Stimulated activated CD8-positive, alpha-beta memory T cell treated with anti-CD3 and anti-CD28 coated beads, Interleukin-15, amount 100 ng/mL, for 4 hours (primary cell): ENCODE measurements at places on chromosomes 2 and 18.

DNA sequence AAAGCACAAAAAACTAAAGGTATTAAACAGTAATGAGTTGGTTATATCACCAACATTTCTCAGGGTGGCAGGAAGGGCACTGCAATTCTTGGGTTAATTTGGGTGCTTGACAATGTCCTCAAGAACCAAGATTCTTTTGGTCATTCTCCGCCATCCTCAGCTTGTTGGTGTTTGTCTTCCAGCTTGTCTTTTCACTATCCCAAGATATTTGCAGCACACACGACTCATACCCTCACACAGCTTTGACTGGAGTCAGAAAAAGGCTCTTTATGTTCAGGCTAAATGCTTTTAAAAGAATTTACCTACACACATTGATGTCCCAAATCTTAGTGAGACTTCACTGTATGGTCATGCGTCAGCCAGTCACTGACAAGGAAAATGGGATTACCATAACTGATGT is 12.5 kb downstream of the GREB1L start:
- no peak for DNase-seq

DNA sequence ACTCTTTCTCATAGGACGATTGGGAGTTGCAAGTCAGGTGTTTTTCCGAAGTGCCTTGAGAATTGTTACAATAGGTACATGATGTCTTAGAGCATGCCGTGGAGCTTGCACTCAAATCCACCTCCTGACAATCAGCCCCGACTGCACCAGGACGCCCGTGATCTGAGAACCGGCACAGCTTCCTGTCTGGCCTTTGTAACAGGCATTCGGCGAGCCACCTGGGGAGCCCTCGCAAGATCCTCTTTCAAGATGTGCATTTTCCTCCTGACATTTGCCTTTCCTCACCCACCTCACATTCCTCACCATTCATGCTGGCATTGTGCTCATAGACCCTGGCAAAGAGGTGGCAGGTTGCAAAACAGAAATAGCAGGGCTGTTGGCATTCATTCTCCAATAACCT is 427.3 kb downstream of the GALR1 start:
- DNase-seq: no peak

- DNase-seq: no peak
These were observed 180.4 kb downstream of the NEDD4L start for GRCh38 chr18:58224425-58224750.

GRCh38 chr2:1193801-1194200 is 219.5 kb upstream of the TPO start:
- DNase-seq: no peak

DNA sequence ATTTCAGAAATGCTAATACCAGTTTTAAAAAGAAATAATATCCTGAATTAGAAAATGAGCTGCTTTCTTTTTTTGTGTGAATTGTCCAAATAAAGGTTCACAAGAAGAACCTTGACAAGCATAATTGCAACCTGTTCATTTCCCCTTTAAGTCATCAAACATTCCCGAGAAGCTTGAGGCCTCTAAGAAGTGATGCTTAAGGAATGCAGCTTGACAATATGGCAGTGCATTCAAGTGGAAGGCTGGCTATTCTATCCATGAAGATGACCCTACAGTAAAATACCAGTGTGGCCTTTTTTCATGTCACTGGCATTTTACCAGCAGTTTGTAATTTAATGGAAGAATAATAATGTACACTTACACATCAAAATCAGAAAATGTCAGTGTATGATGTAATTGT is 216.7 kb downstream of the CTNNA2 start:
- DNase-seq: no peak

DNA sequence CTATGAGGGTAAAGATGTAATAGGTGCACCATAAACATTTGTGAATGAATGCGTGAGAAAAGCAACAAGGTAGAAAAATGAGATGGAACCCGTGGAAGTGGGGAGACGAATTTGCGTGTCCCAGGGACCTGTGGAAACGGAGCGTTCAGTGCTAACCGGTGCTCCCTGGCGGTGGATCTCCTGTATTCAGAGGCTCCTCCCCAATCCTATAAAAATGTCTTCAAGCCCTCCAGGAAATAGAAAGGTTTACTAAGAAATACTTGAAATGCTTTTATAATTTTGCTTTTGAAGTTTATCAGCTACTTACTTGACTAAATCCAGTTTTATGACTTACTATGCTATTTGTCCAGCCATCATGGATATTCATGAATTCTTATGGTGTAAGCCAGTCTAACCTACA is 62.8 kb upstream of the RBM44 start:
- DNase-seq: no peak

GRCh38 chr2:147933931-147934330 is 86.6 kb downstream of the ORC4 start:
- DNase-seq: no peak

GRCh38 chr18:22349966-22350365 is 67.7 kb downstream of the CTAGE1 start:
- no peak for DNase-seq

- DNase-seq: no peak
These were observed 84.8 kb upstream of the POU3F3 start for GRCh38 chr2:104769096-104769495.

- no peak for DNase-seq
These were observed 31.3 kb upstream of the CREG2 start for GRCh38 chr2:101418460-101419095.

DNA sequence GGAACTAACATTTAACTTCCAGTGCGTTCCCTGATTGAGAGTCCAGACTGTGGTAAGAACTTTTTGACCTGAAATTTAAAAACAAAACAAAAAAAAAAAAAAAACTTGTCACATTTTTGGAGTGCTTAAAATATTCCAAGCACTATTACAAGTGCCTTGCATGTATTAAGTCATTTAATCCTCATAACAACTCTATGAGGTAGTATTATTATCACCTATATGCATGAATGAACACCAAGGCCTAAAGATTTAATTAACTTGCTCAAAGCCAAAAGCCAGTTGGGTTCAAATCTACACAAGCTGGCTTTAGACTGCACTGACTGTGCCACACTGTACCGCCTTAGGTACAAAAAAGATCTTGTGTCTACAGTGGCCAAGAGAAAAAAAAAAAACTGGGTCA is 35.2 kb downstream of the METTL4 start:
- DNase-seq: no peak
